ENCODE measurements at places on chromosomes 2 and 18.

- DNase-seq: no peak
Measured at GRCh38 chr18:43772907-43773306, 495.6 kb upstream of the SYT4 start.

GRCh38 chr2:181008407-181008806 lies 28.0 kb downstream of the UBE2E3 start:
- DNase-seq: no peak

GRCh38 chr2:191804766-191805165 lies 42.1 kb downstream of the CAVIN2 start:
- no peak for DNase-seq

- DNase-seq: no peak
Measured at GRCh38 chr18:77071061-77071460, 61.5 kb downstream of the MBP start.

DNA sequence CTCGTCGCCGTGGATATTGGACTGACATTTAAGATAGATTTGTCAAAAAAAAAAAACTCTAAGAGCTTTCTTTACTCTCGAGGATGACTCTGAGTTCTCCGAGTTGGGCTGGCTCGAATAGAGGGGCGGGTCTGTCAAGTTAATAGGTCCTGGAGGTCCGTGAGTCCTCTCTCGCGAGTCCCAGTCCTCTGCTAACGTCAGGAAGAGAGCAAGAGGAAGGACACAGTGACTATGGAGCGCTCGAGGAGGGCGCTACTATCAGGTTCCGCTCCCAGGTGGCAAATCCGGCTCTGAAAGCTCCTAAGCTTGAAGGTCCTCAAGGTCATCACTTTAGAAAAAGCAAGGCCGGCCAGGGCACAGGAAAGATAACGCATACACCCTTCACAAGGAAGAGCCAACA lies 404 bp upstream of the AKAIN1 start:
- DNase-seq: no peak

- DNase-seq: no peak
Measured at GRCh38 chr2:226664140-226664539, 135.5 kb downstream of the IRS1 start.

- no peak for DNase-seq
Measured at GRCh38 chr2:176174824-176175708, 13.4 kb upstream of the HOXD1 start.

GRCh38 chr18:75304678-75305557 lies 94.3 kb downstream of the TSHZ1 start:
- DNase-seq: no peak

DNA sequence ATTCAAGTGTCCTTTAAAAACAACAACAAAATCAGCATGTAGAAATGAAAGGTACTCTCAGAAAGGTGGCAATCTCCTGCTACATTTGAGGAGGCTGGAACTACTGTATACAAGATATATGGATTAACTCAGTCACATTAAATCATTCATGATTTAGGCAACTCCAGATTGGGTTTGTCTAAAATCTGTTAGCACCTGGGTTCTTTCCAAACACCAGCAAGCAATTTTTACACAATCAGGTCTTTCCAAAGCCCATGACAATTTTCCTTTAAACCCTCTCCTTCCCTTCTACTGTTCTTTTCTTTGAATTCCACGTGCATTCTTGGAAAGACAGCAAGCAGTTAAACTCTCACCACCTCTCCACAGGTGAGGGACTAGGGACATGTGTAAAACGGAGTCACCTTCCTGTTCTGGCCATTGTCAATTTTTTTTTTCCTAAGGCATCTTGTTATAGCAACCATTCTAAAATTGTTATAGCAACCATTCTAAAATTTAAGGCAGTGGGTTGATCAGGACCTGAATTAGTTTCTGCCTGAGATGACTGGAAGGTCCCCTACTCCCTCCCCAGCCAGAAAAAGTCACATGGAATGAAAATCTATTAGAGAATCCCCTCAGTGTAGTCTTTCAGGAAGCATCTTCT lies 113.9 kb downstream of the ANKRD44 start:
- DNase-seq: no peak

GRCh38 chr18:36162981-36163380 lies 24.3 kb upstream of the MOCOS start:
- DNase-seq: no peak

GRCh38 chr2:217147818-217148217 lies 288.0 kb upstream of the TNP1 start:
- no peak for DNase-seq

- DNase-seq: no peak
Measured at GRCh38 chr2:219596954-219597551, 604 bp upstream of the STK11IP start.

DNA sequence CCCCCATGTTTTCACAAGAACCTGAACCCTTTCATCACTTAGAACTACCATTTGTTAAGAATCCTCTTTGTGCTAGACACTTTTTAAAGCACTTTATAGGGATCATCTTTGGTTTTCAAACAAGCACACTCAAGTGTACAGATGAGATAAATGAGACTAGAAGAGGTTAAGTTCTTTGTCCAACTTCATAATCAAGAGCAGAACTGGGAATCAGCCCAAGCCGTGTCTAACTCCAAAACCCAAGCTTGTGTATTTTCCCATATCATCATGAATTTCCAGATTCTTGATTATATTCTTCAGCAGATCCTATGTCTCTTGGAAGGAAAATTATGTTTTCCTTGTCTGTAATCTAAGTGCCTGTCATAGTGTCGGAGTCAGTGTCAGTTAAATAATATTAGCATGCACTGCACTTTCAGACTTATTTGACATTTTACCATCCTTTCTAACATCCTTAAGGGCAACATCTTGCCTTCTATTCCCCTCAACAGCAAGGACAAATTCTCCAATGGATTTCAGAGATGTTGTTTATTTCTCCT lies 123.0 kb upstream of the SETBP1 start:
- DNase-seq: no peak

GRCh38 chr2:105220604-105221003 lies 20.9 kb upstream of the GPR45 start:
- no peak for DNase-seq

DNA sequence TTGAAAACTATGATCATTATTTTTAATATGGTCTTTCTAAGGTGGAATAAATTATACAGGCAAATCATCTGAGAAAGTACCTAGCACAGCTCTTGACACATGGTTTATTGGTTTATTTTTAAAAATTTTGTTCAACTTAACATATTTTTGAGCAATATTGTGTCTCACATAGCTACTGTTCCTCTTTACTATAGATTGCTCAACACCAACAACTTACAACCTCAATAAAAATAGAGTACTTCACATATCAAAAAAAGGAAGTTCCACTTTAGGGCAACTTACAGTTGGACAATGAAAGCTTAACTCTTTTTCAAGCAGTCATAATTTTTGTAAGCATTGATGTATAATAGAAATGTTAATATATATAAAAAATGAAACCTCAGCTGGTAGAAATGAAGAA lies 440.9 kb upstream of the UBE2E3 start:
- DNase-seq: no peak

DNA sequence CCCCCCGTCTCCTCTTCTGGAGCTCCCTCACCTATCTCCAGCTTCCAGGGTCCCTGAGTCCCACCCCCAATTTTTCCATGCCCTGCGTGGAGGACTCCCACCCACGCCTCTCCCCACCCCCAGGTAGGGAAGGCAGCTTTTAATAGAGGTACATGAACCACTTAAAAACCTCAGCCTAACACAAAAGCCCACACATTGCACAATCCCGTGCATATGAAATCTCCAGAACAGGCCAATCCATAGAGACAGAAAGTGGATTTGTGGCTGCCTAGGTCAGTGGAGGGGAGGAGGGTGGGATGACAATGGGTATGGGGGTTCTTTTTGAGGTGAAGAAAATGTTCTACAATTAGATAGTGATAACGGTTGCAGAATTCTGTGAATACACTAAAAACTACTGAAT lies 145.6 kb downstream of the CABLES1 start:
- no peak for DNase-seq

DNA sequence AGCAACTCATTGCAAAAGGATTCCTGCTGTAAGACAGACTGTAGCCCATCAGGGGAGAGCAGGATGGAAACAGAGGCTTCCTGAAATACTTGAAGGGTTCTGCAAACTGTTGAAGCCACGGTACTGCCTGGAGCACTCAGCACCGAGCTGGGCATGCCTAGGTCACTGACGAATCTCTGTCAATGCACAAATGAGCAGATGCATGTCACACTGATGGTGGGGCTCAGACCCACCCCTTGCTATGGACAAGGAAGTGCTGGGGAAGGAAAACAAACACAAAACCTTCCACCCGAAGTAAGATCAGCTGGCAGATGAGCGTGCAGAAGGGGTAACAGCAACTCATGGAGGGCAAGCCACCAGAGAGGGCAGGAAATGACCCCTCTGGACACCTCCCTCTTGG lies 136.7 kb downstream of the BCL2 start:
- DNase-seq: no peak

GRCh38 chr2:206556357-206556949 lies 85.8 kb upstream of the FAM237A start:
- no peak for DNase-seq

All from stimulated activated CD4-positive, alpha-beta T cell treated with anti-CD3 and anti-CD28 coated beads, Interleukin-12 subunit alpha, Interleukin-12 subunit beta, amount 100 ng/mL, for 48 hours (primary cell).